ENCODE measurements at places on chromosomes 12 and 14.

- DNase-seq: peak; percentile 53
These were observed 110.0 kb upstream of the CPM start for GRCh38 chr12:69042970-69043369.

DNA sequence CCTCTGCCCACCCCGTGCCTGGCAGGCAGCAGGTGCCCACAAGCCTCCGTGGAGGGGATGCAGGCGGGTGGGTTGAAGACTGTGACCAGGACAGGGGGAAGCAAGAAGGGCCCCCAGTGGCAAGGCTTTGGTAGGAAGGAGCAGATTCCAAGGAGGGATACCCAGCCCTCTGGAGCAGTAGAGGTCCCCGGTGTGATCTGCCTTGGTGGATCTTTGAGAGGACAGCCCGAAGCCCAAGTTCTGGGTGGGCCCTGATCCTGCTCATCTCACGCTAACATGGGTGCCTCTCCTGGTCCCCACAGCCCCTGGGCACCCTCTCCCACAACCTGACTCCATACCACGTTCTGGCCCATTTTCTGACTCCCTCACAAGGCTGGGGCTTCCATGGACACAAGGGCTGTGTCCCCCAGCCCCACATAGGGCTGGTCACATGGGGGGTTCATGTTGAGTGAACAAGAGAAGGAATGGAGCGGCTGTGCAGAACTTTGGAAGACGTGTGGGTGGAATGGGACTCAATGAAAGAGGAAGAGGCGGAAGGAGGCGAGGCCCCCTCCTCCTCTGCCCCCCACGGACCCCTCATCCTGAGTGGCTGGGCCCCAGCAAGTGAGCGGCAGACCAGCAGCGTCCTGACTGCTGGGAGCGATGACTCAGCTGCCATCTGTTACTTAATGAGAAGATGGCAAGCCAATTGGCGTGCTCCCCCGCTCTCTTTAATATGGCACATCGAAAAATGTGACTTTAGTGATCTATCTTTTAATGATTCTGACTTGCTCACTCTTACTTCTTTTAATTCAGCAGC is 77.0 kb upstream of the BCL11B start:
- DNase-seq: no peak

- no peak for DNase-seq
These were observed 189.4 kb downstream of the NTF3 start for GRCh38 chr12:5621329-5621728.

DNA sequence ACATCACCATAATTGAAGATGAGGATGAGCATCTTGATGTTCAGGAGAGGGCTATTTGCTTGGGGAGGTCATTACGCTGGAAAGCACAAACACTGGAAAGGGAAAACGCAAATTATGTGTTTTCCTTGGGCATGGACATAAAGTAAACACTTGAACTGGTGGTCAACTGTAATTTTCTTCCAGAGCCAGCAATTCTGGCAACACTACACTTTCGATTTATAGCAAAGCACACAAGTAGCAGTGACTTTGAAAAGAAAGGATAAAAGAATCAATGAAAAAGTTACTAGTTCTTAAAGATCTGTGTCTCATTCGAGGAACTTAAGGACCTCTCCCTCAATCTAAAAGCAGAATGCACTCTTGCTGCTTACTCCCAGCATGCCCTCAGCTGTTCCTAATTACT is 2.2 kb downstream of the CLEC14A start:
- no peak for DNase-seq

GRCh38 chr12:39617887-39618286 is 1.7 kb downstream of the ABCD2 start:
- DNase-seq: no peak

GRCh38 chr12:7994731-7995205 is 37.7 kb upstream of the FOXJ2 start:
- no peak for DNase-seq

DNA sequence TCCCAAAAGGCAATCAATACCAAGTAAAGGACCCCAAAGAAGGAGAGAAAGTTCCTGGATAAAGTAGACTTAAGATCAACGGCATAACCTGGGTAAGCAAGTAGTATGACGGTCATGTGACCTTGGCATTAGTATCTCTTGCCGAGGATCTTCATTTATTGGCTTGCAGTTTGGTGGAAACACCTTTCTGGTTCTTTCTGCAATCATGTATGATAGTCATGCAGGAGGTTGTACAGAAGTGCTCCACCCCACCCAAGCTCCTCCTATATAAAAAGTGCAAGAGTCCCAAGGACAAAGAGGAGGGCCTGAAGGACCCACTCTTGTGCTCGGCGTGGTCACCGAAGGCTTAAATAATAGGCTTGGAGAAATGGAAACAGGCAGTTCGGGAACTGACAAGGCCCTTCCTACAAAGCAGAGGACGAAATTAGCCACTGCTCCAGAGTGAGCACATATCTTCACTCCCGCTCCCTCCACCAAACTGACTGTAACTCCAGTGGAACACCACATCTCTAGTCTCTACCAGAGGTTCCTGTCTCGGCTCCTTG is 750 bp downstream of the CS start:
- no peak for DNase-seq

- no peak for DNase-seq
These were observed 5.4 kb upstream of the GPX2 start for GRCh38 chr14:64947710-64948611.

DNA sequence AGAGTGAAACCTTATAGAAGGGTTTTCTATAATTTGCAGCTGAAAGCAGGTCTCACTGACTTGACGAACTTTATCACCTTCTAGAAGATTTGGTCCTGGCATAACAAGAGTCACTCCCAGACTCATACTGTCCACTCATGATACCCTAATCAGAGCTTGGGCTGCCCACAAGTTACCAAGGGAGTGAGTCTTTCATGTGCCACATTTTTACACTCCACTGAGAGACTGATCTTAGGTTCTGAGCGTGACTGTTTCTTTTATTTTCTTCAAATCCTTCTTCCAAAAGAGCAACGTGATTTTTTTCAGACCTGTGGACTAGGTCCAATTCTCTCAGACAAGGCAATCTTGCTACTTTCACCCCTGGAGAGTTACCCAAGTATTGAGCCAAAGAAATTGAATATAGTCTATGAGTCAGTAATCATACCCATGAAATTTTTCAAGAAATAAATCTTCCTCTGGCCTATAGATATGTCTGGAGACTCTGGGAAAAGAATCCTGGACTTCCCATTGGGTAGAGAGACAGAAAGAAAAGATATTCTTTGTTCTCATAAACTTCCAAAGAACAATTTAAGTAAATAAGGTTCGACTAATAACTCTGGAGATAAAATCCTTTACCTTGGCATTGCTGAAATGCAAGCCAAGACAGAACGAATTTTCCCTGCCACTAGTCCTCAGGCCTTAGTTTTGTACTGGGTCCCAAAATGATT is 26.9 kb downstream of the SIX1 start:
- DNase-seq: no peak

GRCh38 chr12:30166006-30166795 is 382.5 kb upstream of the TMTC1 start:
- no peak for DNase-seq

GRCh38 chr12:45725631-45726602 is 3.6 kb upstream of the ARID2 start:
- DNase-seq: no peak

GRCh38 chr14:104680806-104681688 is 8.4 kb upstream of the INF2 start:
- peak; percentile 64 for DNase-seq

DNA sequence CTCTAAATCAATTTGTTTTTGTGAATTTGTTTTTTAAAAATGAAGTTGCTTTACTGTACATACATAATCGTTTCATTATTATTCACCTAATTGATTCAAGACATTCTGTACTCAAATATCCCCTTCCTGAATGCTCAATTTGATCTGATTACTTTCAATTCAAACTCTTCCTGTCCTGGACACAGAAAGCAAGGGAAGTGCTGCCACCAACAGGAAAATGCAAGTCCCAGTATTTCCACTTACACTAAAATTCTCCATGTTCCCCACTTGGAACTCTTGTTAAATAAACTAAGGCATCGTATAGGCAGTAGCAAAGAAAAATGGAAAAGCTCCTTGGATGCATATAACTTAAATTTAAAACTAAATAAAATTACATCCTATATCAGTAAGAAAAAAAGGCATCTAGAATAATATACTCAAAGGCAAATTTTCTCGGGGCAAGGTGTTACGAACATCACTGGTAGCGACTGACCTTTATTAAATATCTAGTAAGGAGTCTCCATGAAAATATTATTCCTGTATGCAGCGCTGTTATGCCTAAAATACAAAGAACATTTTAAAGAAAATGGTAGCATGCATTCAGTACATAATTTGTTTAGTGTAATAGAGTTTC is 72.0 kb upstream of the DBX2 start:
- no peak for DNase-seq

DNA sequence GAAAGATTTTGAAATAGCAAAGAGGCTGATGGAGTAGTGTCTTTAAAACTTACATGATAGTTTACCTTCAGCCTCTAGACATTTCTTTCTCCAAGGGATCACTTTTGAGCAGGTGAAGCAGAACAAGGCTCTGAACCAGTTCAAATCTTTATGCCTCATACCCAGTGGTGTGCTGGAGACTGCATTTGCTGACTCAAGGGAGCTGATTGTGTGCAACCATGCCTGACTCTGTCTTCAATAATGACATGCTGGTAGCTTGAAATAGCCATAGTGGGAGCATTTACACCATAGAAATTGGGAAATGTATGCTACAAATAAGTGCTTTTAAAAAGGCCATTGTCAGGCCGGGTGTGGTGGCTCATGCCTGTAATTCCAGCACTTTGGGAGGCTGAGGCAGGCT is 482.0 kb downstream of the TMTC2 start:
- no peak for DNase-seq

DNA sequence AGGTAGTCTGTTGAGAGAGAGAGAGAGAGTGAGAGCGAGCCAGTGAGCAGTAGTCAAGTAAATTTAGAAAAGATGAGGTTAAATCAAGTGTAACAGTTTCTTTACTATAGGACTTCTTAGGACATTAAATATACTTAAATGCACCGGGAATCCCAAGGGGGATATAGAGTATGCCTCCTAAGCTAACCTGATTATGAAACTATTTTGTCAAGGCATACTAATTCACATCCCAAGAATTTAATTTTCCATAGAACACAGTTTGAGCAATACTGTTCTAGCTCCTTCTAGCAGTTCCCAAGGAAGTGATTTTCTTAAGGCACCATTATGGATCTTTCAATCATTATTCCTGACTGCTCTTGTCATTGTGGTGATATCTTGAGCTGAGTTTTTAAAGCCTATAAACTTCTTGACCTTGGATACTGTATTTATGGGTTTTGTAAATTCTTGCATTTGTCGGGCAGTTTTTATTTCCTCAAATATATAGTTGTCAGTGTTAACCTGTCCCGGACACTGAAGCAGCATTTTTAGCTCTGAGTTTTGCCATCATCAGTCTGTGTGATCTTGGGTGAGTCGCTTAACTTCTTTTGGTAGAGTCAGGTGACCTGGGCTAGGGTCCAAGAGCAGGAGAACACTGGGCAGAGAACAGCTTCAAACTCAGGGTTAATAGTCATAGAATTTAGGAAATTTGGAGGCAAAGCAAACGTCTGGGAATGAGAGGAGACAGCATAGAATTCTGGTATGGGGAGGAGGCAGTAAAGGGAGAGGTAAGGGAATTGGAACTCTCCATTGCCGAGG is 196.5 kb upstream of the FRMD6 start:
- no peak for DNase-seq

DNA sequence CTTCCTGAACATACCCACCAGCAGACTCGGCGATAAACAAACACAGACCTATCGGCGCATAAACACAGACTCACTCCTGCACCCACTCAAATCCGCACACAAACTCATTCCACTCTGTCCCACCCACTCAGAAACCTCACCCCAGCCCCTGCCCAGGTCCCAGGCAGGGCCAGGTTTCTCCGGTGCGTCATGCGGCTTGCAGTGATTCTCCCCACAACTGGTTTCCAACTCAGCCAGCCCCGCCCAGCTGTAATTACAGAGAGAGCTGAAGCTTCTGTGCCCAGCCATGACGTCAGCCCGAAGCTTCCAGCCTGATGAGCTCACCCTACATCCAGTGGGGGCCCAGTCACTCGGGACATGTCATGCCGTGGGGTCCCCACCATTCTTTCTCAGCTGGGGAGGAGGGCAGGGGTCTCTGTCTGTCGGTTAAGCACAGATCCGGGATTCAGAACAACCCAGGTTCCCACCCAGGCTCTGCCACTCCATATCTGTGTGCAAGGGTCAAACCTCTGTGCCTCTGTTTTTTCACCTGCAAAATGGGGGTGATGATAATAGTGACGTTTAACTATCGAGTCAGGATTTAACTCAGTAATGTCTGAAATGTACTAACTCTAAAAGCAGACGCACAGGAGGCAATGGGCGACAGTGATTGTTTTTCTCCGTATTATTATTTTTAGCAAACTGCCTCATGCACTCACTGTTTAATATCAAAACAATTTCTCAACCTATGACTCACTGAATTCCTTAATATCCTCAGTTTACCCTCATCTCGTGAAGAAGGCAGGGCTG is 2.3 kb upstream of the HSPB8 start:
- peak; percentile 84 for DNase-seq

DNA sequence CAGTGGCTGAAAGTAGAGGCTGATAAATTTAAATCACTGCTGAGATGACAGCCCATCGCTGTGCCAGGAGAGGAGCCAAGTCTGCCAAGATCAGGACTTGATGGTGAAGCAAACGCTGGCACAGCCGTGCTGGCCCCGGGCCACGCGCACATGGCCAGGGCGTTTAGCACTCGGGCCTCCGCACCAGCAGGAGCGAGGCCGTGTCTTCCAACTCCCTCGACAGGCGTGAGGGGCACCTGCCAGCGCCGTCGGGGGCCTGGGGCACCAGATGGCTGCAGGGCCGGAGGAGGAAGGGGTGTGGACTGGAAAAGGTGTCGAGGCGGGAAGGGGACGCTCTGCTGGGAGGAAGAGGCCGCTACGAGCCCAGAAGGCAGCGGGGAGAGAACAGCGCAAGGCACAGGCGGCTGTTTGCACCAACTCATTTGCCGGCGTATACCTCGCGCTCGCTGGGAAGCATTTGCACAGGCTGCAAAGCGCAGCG is 29.5 kb downstream of the RIMBP2 start:
- no peak for DNase-seq

- DNase-seq: no peak
These were observed 79.9 kb downstream of the SPRING1 start for GRCh38 chr12:116657921-116658495.

GRCh38 chr14:85308531-85309300 is 221.2 kb upstream of the FLRT2 start:
- no peak for DNase-seq

- no peak for DNase-seq
These were observed 146.3 kb downstream of the CAND1 start for GRCh38 chr12:67415473-67415872.

DNA sequence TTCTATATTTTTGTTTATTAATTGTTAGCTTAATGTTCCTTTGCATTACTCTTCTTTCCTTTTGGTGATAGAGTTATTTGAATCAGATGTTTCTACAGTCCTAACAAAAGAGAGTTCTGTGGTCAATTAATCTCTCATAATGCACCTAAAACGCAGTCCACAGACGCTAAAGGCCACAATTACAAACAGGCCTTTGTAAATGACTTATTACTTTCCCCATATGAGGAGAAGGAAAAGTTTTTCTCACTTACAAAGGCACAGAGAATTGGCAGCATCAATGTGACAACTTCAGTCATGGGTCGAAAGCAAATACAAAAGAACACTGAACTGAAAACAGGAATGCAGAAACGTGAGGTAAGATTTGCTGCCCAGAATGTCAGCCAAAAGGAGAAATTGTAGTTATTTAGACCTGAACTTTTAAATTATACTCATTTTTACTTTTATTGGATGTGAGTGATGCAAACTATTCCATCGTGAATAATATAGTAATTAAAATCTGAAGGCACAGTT is 142.0 kb upstream of the SYT10 start:
- no peak for DNase-seq
